ENCODE measurements at places on chromosomes 2 and 18.

GRCh38 chr2:174717273-174717672 is 47.0 kb downstream of the CHRNA1 start:
- DNase-seq, result no peak

GRCh38 chr18:31230495-31230894 is 67.8 kb upstream of the DSC1 start:
- peak; percentile 36 for DNase-seq

GRCh38 chr2:222780051-222780450 is 80.8 kb upstream of the ACSL3 start:
- no peak for DNase-seq

GRCh38 chr18:80126797-80127196 is 17.7 kb downstream of the ADNP2 start:
- no peak for DNase-seq

- DNase-seq, result no peak
Observed at GRCh38 chr2:44817256-44817655, 124.2 kb upstream of the SIX3 start.

- no peak for DNase-seq
Observed at GRCh38 chr18:2797951-2798350, 48.9 kb upstream of the EMILIN2 start.

GRCh38 chr2:42965196-42965595 is 172.8 kb upstream of the HAAO start:
- DNase-seq, result no peak

GRCh38 chr2:42770288-42771131 is 6.6 kb upstream of the OXER1 start:
- DNase-seq, result peak; percentile 68

GRCh38 chr2:274503-274902 is 9.8 kb downstream of the ACP1 start:
- no peak for DNase-seq

- DNase-seq, result no peak
Observed at GRCh38 chr2:39179974-39180960, 59.4 kb upstream of the SOS1 start.

GRCh38 chr2:196468394-196468793 is 171.1 kb upstream of the CCDC150 start:
- DNase-seq, result peak; percentile 18

- no peak for DNase-seq
Observed at GRCh38 chr2:192888109-192888508, 693.4 kb upstream of the TMEFF2 start.

- no peak for DNase-seq
Observed at GRCh38 chr2:126978333-126978732, 79.6 kb downstream of the TEX51 start.
